ENCODE measurements at places on chromosomes 1 and 21.

DNA sequence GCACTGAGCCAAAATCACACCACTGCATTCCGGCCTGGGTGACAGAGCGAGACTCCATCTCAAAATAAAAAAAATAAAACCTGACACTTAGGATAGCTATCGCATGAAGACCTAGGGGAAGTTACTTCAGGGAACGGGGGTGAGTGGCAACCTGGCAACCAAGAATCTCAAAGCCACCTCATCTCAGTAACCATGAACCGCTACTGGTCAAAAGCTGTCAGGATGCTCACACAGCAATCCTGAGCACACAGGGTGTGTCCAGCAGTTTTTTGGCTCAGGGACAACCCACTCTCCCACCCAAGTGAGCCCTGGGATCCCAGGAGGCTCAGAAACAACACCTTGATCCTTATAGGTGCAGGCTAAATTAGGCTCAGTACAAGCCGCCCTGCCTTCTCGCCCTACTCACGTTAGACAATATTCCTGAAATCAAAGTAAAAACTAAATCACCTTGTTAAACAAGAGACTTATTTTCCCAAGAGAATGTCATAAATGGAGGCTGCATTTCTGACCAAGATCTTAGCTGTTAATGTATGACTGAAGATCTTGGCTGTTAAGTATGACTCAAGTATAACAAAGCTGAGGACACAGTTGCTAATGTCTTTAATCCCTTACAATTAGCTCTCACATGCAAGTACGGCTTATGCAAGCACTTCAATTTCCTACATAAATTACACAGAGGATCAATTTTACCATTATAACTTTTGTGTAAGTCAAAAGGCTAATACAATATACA lies 48.3 kb upstream of the NADK start:
- no peak for DNase-seq

DNA sequence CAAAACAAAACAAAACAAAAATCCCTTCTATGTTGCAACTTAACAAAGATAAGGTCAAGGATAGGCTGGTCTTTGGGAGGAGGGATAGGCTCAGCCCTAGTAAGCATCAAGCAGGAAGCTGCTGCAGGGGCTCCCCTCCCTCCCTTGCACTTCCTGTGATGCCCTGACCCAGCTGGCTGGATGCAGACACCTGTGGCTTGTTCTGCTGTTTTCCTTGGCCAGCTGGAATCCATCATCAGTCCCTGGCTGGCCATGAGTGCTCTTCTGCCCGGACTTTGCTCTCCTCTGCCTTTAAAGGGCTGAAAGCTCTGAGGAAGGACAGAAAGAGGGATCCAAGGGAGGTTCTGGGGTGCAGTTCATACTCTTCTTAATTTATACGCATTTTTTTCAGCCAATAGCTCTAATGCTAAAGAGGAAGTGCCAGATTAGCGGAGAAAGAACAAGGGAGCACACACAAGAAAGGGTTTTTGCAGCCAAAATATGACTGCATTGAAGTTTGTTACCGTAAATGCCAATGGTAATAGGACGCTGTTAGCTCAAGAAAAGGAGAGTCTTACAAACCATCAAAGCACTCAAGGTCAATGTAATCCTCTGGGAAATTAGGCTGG lies 19.9 kb upstream of the UBE2U start:
- no peak for DNase-seq

GRCh38 chr21:37862536-37862935 lies 53.7 kb downstream of the KCNJ6 start:
- no peak for DNase-seq

- DNase-seq: no peak
Measured at GRCh38 chr1:154006136-154006535, 15.6 kb downstream of the RPS27 start.

GRCh38 chr1:20732071-20732587 lies 374 bp downstream of the SH2D5 start:
- DNase-seq: peak; percentile 20

GRCh38 chr1:184771190-184771691 lies 16.6 kb upstream of the EDEM3 start:
- DNase-seq: no peak

DNA sequence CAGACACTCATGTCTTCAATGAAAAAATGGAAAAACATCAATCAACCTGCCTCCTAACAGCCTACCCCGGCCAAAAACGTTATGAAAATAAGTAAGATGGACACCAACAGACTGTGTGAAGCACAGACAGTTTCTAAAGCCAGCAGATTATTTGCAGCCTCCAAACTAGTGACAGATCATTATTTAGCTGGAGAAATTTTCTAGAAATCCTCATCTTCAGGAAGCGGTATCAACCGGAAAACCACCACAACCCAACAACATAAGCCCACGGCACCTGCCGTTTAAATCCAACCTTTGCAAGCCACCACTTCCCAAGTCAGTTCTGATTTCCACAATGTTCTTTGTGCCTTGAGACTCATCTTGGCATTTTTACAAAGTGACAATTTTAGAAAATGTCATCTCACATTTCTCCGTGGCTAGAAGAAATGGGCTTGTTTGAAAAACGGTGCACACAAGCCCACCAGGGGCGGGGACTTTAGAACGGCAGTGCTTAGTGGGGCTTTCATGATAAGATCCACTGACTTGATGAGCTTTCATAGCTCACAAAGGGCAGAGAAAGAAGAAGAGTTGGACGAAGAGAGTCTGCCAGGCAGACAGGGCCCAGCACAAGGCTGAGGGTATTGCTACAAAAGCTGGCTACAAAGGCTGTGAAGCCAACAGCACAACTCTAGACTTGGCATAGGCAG lies 34.5 kb downstream of the LRRC38 start:
- no peak for DNase-seq

GRCh38 chr21:43864313-43864961 lies 586 bp upstream of the AGPAT3 start:
- no peak for DNase-seq

GRCh38 chr1:230288641-230289349 lies 137.3 kb downstream of the PGBD5 start:
- DNase-seq: no peak

DNA sequence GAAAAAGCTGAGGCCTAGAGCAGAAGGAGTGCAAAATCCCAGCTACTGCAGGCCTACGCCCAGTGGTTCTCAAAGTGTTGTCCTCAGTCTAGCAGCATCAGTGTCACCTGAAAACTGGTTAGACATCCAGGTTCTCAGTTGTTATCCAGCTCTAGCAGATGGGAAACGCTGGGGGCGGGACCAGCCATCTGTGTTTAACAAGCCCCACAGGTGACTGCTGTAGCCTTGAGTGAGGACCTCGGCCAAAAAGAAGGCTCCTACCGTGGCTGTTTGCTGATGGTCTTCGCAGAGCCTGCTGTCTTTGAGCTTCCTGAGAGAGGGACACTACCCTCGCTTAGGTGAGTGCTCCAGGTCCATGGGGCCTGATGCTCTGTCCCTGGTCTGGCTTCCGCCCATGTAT lies 69.7 kb downstream of the LRRN2 start:
- no peak for DNase-seq

DNA sequence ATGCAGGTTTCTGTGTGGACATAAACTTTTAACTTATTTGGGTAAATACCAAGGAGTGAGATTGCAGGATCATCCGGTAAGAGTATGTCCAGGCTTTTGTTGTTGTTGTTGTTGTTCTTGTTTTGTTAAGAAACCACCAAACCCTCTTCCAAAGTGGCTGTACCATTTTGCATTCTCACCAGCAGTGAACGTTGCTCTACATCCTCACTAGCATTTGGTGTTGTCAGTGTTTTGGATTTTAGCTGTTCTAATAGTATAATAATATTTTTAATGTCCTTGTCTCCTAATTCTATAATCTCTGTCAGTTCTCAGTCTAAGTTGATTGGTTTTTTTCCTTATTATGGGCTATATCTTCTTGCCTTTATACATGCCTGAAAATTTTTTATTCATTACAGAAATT lies 37.8 kb downstream of the TENT5C start:
- DNase-seq: no peak

- no peak for DNase-seq
Measured at GRCh38 chr1:59707178-59707791, 107.5 kb upstream of the HOOK1 start.

DNA sequence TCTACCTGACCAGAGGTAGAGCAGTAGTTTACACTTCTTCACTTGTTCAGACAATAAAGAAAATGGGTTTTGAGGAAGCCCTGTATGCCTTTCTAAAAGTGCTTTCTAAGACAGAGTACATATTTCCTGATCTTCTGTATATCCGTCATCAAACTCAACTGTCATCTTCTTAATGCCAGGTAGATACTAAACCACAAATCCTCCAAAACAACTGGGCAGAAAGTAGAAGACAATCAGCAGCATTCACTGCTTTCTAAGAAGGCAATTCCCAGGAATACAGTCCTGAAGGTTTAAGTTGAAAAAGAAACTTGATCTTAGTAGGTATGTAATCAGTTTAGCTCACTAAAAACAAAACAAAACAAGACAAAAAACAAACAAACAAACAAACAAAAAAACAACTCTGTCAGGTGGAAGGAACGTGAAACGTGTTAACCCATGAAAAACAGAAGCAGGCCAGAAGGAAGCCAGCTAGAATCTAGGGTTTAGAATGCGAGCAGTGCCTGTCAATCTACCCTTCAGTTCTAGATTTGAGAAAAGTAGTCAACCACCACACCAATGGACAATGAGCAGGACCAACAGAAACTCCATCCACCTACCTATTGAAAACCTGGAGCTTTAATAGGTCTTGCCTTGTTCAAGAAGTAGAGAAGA lies 59.2 kb downstream of the LEPR start:
- no peak for DNase-seq

GRCh38 chr1:14611792-14612191 lies 13.3 kb downstream of the KAZN start:
- no peak for DNase-seq

GRCh38 chr1:94522304-94522703 lies 19.3 kb downstream of the F3 start:
- DNase-seq: no peak

GRCh38 chr1:112504661-112505399 lies 3.9 kb upstream of the WNT2B start:
- no peak for DNase-seq

- no peak for DNase-seq
Measured at GRCh38 chr1:61293197-61293596, 210.8 kb downstream of the NFIA start.

- DNase-seq: no peak
Measured at GRCh38 chr1:159239551-159240220, 35.0 kb downstream of the ACKR1 start.

GRCh38 chr1:109816175-109816811 lies 52.6 kb upstream of the EPS8L3 start:
- no peak for DNase-seq

GRCh38 chr1:197808880-197809279 lies 33.6 kb upstream of the DENND1B start:
- DNase-seq: no peak

DNA sequence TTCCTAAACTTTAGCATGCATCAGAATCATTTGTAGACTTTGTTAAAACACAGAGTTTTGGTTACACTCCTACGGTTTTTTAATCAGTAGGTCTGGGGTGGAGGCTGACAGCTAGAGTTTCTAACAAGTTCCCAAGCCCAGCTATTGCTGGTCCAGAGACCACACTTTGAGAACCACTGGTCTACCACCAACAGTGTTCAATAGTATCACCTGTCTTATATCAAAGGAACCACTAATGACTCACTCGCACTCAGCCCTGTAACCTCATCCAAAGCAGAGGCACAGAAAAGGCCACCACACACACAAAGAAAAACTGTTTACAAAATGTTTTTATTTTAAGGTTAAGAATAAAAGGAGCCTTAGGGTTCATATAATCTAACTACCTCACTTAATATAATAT lies 68.7 kb downstream of the HIVEP3 start:
- DNase-seq: no peak

DNA sequence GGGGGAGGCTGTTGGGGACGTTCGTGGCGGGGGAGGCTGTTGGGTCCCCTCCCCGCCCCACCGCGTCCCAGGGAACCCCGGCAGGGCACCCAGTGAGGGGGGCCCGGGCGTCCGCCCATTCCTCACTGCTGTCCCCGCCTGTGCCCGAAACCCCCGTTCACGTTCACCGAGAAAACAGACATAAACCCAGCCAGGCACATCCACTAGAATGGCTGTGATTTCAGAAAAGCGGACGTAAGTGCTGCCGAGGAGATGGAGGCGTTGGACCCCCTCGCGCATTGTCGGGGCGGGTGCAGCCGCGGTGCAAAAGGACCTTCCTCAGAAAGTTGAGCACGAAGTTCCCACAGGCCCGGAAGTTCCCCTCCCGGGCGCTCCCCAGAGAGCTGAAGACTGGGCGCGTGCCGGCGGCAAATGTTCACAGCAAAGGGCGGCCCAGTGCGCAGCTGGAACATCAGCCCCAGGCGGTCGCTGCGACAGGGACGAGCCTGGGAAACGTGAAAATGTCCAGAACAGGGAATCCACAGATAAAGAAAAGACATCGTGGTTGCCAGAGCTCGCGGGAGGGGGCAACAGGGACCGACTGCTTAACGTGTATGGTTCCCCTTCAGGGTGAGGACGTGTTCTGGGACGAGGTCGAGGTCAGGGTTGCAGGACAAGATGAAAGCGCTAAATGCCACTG lies 18.5 kb upstream of the SAMD11 start:
- DNase-seq: no peak

- no peak for DNase-seq
Measured at GRCh38 chr1:157092831-157093230, 6.8 kb downstream of the ETV3L start.

- DNase-seq: no peak
Measured at GRCh38 chr1:185249563-185249962, 67.5 kb downstream of the IVNS1ABP start.

DNA sequence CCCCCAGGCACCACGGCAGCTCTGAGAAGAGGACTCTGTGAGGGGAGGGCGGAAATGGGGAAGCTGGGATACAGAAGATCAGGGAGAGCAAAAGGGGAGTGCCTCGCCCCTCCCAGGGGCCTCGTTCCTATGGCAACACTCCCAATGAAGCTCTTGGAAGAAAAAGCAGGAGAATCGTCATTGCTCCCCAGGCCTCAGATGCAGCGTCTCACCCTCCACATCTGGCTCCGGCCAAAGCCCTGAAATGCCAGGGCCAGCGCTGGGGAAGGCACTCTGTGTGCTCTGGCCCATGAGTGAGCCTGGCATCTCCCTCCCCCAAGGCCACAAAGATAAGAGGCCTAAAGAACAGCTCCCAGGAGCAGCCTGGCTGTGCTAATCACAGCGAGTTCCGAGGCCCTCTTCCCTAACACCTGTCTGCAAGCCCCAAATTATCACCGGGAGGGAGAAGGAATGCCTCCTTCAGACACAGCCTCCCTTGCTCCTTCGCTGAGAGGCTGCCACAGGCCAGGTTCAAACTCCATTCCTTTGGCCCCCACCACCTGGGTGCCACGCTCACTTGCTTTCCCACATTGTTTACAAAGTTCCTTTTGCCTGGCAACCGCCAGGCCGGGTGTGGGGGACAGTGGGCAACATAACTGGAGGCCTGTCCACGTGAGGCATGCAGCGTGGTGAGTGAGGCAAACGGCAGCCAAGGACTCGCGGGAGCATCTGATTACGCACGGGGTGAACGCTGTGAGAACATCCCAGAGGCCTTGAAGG lies 27.8 kb downstream of the ECE1 start:
- no peak for DNase-seq

DNA sequence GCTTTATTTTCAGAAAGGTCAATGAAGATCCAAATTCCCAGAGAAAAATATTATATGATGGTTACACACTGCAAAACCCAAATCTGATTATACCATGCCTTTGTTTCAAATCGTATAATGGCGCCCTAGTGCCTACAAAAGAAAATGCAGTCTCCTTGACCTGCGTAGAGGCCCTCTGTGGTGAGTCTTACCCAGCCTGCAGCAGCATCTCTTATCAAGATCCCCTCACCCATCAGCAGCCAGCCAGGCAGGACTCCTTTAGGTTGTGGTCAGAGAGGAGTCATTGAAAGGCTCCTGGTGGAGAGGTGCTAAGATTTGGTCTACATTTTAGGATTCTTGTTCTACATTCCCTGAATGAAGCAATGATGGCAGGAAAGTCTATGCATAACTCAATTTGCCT lies 23.7 kb upstream of the DAB1 start:
- DNase-seq: no peak

GRCh38 chr21:34023691-34024373 lies 49.5 kb upstream of the MRPS6 start:
- no peak for DNase-seq
